ENCODE measurements at places on chromosomes 11 and 22. TPM values are rescaled to one million over a fixed set of nuclear protein-coding genes. Genes with fewer than 3 reads are reported as not detected.

DNA sequence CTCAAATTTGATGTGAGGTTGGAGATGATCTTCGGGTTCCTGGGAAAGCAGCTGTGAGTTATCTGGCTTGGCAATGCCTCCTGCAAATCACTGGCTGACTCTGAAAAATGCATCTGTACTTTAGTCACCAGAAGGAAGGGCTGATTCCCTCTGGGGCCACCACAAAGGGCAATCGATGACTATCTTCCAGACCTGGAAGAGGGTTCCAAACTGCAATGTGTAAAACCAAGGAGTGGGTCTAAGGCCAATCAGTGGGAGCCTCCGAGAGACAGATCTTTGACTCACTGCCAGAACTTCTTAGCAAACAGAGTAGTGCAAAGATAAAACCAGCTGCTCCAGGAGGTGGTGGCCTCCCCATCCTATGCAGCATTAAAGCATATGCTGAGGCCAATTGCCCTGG is 29.1 kb upstream of the PAK1 start:
- ATAC-seq = peak; percentile 66

GRCh38 chr11:35427071-35427470 is 7.7 kb upstream of the SLC1A2 start:
- no peak for ATAC-seq

DNA sequence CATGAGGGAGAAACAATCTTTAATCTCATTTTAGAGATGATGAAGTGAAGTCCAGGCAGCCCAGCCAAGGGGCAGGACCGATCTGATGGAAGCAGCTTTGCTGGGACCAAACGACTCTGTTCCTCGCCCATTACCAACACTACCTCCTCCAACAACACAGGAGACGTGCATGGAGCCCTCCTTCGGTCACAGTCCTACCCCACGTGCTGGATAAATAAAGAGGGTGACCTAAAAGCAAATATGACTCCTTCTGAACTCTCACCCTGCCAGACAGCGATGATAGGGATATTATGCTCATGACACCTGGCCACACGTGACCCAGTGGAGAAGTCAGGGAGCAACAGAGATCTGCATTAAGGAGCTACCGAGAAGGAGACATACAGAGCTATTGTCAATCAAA is 26.0 kb downstream of the SCGB1A1 start:
- no peak for ATAC-seq

Gene SLC22A8
- total RNA-seq = not detected

DNA sequence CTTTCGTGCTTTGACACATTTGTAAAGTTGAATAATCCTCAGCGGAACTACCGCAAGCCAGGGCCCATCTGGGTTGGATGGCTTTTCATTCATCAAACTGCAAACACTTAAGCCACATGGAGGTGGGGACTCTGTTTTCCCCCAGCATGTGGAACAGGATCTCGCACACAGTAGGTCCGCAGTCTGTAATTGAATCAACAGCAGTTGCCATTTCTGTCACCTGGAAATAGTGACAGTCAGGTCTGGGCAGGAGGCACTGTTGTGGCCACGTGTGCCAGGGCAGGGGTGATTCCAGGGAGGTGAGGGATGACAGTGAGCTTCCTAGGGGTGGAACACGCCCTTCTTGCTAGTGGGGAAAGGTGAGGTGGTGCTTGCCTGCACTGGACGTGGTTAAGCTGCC is 50.7 kb upstream of the ANO1 start:
- ATAC-seq = no peak

All from motor neuron (in vitro differentiated cells).